Left ventricle myocardium inferior (tissue), 1 donor: ENCODE measurements at places on chromosomes 2 and 18.

GRCh38 chr2:10556271-10557140 lies 108.4 kb upstream of the ODC1 start:
- no peak for DNase-seq

GRCh38 chr18:3603421-3604234 lies 153.7 kb downstream of the TGIF1 start:
- DNase-seq = no peak

- DNase-seq = peak; percentile 30
Measured at GRCh38 chr18:35861367-35862118, 110.9 kb upstream of the RMP24 start.

GRCh38 chr2:133092571-133092970 lies 422.6 kb upstream of the LYPD1 start:
- DNase-seq = no peak

- DNase-seq = no peak
Measured at GRCh38 chr2:42923580-42924417, 131.4 kb upstream of the HAAO start.

GRCh38 chr2:222298311-222299150 lies at the start of gene PAX3:
Gene PAX3 (minus strand): TSS chr2:222298998. CDS start chr2:222298615, 383 bp downstream.
- DNase-seq = no peak

GRCh38 chr2:150144546-150145298 lies 342.7 kb downstream of the RND3 start:
- no peak for DNase-seq

- no peak for DNase-seq
Measured at GRCh38 chr2:182824056-182824766, 42.2 kb downstream of the FRZB start.

DNA sequence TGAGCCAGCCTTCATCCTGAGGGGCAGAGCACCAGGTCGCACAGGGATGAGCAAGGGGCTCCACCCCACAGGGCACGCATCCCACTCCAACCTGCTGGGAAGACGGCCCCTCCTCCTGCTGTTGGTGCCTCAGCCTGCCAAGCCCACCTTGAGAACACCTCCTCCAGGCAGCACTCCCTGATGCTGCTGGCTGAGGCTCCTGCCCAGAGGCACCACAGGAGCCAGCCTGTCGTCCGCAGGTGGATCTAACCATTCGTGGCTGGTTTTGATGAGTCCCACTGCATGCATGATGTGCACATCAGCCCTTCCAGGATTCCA lies 58.4 kb downstream of the BIN1 start:
- no peak for DNase-seq

DNA sequence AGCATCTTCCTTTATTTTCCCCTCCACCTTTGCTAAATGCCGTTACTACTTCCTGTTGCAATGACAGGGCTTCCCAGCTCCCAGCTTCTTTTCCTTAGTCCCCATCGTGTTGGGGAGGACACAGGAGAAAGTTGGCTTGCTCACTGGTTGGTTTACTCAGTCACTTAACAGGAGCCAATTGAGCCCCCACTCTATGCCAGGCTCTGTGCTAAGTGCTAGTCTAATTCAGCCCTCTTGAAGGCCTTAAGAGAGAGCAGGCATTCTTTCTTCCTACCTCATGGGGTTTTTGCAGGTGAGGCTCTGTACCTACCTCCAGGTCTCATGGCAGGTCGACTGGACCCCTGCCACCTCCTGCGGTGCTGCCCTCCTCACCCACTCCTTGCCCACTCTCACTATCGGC lies 20.1 kb downstream of the TANC1 start:
- no peak for DNase-seq

DNA sequence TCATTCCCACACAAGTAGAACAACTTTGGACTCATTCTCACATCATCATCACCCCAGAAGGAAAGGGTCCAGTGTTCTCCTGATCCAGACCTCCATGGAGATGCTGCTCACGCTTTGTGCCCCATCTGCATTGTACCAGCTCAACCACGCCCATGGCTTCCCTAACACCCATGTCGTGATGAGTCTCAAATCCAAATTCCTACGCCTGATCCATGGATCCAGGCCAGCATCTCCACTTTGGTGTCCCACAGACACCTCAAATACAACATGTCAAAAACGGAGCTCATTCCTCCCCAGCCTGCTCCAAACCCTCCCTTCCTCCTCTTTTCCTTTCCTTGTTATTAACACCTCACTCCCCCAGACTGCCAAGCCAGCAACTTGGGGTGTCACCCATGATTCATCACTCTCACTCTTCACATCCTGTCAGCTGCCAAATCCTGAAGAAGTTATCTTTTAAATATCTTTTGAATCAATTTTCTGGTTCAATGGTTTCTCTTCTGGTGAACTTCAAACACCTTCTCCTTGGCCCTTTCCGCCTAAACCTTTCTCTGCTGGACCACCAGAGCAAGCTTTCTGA lies 30.2 kb upstream of the FAM124B start:
- no peak for DNase-seq

- no peak for DNase-seq
Measured at GRCh38 chr2:199364153-199364552, 93.6 kb downstream of the SATB2 start.

DNA sequence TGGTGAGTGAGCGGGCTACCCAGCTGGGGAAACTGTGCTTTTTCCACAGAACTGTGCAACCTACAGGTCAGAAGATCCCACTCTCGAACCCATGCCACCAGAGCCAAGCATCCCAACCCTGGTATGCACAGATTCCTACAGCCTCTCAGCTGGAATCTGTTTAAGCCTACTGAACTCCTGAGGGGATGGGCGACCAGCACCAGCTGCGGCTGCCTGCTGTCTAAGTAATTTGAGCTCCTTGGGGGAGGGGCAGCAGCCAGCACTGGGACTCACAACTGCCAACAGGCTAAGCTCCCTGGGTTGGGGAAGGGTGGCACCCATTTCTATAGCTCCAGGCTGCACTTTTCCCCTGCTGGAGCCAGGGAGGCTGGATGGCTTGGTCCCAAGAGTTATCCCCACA lies 11.8 kb downstream of the CYP27C1 start:
- no peak for DNase-seq

- peak; percentile 46 for DNase-seq
Measured at GRCh38 chr2:95728878-95729596, 137.2 kb downstream of the TRIM43 start.

GRCh38 chr2:152466041-152466440 lies 131.1 kb downstream of the FMNL2 start:
- no peak for DNase-seq

- no peak for DNase-seq
Measured at GRCh38 chr2:230537531-230537976, 121.6 kb downstream of the SP100 start.

- no peak for DNase-seq
Measured at GRCh38 chr2:149458502-149458901, 128.1 kb downstream of the LYPD6 start.

- no peak for DNase-seq
Measured at GRCh38 chr18:22005191-22005841, 164.1 kb upstream of the GATA6 start.

- DNase-seq = no peak
Measured at GRCh38 chr2:151777487-151777886, 43.2 kb upstream of the NEB start.

- no peak for DNase-seq
Measured at GRCh38 chr2:235008584-235009044, 56.8 kb downstream of the SH3BP4 start.

DNA sequence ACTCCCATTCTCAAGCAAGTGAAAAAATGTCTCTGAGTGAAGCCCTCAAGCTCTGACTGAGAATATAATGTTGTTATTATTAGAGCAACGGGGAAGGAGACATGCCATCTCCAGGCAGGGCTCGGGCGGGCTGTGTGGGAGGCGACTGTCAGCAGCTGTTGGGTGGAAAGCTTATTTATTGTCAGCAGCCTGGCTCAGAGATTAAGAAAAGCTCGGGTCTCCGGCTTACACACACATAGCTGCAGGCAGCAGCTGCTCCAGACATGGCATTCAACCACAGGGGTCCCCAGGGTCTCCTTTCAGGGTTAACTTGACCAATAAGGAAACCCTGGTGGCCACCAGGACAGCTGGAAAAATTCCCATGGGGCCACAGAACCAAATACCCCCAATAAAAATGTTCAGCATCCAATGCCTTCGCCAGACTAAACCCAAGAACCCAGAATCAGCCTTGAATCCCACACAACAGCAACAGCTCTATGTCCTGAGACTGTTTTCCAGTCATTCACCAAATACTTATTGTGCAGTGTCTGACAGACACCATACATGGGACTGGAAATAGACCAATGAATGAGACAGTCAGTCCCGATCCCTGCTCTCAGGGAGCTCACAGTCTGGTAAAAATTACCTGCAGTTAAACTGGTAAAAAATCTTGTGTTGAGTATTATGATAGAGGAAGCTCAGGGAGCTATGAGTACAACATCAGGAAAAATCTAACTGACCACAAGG lies 70.5 kb upstream of the RTN4 start:
- peak; percentile 64 for DNase-seq

GRCh38 chr2:45964223-45964841 lies 312.9 kb downstream of the PRKCE start:
- peak; percentile 60 for DNase-seq

DNA sequence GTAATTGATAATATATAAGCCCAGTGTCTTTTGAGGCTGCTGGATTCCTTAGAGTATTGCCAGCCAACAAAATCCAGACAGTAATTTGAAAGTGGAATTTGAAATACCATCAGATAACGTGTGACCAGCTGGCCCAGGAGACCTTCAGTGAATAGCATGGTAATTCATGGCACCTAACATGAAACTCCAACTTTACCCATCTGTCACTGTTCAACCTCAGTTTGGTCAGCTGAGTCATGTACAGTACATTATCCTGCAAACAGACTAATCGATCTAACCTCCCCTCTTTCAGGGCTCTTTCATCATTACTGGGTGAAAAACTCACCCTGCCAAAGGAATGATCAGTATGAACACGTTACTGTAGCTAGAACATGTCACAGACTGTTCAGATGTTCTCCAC lies 230.6 kb downstream of the DOK6 start:
- DNase-seq = no peak

DNA sequence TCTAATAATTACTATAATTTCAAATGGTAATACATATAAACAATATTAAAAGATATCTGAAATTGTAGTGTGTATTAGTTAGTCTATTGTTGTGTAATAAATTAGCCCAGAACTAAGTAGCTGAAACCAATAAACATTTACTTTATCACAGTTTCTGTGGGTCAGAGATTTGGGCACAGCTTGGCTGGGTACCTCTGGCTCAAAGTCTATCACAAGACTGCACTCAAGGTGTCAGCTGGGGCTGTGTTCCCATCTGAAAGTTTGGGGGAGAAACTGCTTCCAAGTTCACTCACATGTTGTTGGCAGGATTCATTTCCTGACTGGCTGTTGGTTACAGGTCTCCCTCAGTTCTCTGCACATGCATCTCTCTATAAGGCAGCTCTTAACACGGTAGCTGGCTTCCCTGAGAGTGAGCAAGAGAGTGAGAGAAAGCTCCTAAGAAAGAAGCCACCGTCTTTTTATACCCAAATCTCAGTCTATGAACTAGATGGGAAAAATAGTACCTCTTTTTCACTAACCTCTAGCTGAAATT lies 25.6 kb upstream of the WIPF1 start:
- no peak for DNase-seq

GRCh38 chr2:46902465-46902864 lies 13.1 kb downstream of the MCFD2 start:
- no peak for DNase-seq

DNA sequence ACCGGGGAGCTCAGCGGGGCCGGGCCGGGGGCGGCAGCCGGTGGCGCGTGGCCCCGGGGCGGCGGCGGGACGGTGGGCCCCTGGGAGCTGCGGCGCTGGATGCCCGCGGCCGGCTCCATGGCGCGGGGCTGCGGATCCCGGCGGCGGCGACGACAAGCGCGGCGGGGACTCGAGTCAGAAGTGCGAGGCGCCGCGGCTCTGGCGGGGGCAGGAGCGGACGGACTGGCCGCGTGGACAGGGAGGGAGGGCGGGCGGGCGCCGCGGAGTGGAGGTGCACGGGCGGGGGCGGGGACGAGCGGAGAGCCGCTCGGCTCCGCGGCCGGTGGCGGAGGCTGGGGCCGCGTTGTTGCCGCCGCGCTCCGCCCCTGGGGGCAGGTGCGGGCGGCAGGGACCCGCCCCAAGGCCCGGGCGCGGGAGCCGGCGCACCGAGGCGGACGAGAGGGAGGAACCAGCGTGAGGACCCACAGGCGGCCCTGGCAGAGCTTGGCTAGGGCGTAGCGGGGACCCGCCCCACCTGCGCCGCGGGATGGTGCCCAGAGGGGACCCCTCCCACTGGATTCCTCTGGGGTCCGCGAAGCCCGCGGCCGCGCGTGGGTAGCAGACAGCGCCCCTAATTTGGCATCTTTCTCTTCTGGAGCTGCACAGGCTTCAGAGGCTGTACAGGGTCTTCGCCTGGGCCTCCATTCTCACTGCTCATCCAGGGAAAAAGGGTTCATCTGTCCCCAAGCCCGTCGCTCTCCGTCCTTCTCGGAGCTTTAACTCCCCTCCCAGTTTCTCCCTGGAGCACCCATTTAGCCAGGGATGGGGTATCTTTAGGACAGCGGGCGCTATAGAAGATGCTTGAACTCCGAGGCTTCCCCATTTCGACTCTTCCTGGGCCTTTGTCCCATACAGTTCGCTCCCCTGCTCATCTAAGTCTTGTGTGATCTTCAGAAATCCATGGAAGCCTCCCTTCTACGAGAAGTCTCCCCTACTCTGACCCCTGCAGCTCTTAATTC lies at the start of gene TMEM163:
Gene TMEM163 (minus strand): TSS at position 184 of the 998 bp plus-strand sequence.
- DNase-seq = no peak

GRCh38 chr2:153101187-153101586 lies 377.4 kb downstream of the RPRM start:
- DNase-seq = no peak
